Activated CD4-positive, alpha-beta T cell treated with anti-CD3 and anti-CD28 coated beads for 4 hours (primary cell): ENCODE measurements at places on chromosomes 1 and 21.

DNA sequence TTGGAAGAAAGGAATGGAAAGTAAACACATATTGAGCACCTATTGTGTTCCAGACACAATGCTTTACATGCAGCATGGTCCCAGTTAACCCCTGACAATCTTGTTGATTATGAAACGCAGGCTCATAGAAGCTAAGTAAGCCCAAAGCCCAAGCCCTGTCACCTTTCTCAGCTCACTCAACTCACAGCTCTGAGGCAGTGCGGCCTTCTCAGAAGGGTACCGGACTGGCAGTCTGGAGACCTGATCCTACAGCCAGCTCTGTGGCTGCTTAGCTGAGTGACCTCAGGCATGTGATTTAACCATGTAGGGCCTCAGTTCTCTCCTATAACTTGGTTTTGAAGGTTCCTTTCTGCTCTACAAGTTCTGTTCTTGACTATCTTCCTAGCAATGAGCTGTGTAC lies 464 bp upstream of the RNASEL start:
- no peak for DNase-seq

- DNase-seq: no peak
Observed at GRCh38 chr21:43687566-43688399, 28.4 kb downstream of the RRP1B start.

GRCh38 chr1:2134621-2135307 lies 59.8 kb downstream of the FAAP20 start:
- DNase-seq: no peak

DNA sequence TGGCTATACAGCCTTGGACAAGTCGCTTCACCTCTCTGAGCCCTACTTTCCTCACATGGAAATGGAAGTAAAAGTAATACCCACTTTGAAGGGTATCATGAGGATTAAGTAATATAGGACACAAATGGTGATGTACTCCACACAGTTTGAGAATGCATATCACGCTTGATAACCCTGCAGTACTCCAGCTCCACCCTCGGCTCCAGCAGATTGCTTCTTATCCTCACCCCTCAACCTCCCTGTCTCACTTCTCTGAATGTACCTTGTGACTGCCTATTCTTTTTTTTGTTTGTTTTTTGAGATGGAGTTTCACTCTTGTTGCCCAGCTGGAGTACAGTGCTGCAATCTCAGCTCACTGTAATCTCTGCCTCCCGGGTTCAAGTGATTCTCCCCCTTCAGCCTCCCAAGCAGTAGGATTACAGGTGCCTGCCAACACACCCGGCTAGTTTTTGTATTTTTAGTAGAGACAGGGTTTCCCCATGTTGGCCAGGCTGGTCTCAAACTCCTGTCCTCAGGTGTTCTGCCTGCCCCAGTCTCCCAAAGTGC lies 55.5 kb downstream of the LDLRAD2 start:
- no peak for DNase-seq

DNA sequence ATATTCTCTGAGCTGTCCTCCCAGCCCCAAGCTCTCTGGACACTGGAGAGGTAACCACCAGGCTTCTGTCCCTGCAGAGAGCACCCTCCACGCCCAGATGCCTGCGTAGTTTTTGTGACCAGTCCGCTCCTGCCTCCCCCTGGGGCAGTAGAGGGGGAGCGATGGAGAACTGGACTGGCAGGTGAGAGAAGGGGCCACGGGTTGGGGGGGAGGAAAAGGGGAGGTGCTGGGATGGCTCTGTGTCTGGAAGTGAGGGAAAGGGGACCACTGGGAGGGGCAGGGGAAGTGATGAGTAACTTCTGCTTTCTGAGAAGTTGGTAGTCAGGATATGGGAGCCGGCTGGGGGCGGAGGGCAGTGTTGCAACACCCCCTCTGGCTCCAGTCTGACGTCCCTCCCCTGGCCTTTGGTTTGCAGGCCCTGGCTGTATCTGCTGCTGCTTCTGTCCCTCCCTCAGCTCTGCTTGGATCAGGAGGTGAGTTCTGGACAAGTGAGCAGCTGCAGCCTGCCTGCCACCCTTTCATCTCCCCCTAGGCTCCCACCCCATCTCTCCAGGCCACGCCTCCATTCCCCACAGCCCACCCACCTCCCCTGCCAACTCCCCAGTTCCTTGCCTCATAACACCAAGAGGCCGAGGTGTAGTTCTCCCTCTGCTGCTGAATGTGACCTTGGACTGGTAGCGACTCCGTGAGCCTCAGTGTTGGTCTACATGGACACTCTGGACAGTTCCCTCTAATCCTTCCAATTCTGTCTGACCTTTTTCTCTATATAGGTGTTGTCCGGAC lies 3.1 kb downstream of the ADAMTSL4 start:
- no peak for DNase-seq

- no peak for DNase-seq
Observed at GRCh38 chr21:26954662-26955121, 12.2 kb downstream of the ADAMTS5 start.

GRCh38 chr1:15137809-15138208 lies 15.7 kb upstream of the TMEM51 start:
- no peak for DNase-seq

DNA sequence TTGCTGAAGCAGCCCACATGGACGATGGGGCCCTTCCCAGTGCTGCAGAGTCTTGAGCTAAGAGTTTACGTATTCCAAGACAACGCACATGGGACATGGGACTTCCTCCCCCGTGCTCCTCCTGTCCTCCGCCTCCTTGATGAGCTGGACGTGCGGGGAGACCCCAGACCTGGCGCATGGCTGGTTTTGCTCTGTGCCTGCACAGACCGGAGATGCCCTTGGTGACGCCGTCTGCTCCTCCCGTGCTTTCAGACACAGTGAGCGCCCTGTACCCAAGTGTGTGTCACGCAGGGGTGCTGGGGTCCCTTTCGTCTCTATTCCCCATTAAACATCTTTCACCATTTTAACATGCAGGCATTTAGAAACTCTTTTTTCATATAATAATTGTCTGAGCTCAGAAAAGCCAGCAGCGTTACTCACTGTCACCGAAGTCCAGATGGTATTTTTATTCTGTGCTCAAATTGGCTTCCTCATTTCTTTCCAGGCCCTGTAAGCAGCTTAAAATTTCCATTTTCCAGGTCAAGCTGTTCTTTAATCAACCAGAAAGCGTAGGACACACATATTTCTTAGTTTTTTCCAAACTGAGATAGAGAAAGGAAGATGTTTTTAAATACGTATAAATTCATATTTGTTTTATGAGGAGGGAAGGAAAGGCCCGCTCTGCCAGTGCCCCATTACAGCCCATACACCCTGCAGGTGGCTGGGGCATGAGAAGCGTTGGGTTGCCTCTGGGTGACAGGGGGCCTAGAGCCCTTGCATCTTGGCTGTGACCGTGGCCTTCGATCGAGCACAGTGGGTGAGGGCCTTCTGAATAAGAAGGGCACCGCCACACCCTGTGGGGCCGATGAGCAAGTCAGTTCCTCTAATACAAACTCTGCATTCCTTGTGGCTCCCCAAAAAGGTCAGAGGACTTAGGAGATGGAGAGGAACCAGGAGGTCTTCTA lies 17.9 kb upstream of the ZBTB21 start:
- DNase-seq: no peak

- DNase-seq: no peak
Observed at GRCh38 chr1:13554798-13555197, 28.8 kb upstream of the PDPN start.

GRCh38 chr1:238639861-238640260 lies 746.5 kb upstream of the CHRM3 start:
- DNase-seq: no peak

DNA sequence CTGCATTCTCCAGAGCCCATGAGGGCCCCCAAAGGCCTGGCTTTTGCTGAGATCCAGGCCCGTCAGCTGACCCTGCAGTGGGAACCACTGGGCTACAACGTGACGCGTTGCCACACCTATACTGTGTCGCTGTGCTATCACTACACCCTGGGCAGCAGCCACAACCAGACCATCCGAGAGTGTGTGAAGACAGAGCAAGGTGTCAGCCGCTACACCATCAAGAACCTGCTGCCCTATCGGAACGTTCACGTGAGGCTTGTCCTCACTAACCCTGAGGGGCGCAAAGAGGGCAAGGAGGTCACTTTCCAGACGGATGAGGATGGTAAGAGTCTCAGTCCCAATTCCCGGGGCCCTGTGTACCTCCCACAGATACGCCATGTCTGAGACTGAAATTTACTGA lies 39.1 kb downstream of the PTPRU start:
- DNase-seq: no peak

DNA sequence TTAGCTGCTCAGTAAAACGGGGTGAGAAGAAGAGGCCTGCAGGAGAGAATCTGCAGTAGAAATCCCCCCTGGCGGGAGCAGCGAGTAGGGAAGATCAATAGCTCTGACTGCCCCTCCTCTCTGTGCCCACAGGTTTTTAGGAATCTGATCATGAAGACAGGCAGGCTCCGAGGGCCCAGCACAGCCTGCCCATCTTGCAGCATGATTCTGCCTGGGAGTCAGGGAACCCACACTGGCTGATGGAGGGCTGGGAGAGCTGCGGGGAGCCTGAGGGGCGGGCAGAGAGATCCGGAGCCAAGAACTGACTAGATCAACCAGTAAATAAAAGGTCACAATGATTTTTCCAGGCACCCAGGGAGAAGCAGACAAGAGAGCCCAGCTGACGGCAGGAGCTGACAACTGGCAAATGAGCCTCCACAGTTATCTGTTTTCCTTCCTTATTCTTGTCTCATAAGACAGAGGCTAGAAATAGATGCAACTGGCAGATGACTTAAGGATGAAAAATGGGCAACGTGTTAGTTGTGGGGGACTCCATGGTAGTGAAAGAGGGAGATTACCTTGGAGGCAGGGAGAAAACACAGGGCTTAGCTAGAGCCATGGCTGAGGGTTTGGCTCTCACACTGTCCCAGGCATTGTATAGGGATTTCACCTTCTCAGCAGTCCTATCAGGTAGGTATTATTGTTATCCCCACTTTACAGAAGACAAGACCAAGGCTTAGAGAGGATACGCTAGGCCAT lies 116.2 kb downstream of the PLXNA2 start:
- DNase-seq: no peak

DNA sequence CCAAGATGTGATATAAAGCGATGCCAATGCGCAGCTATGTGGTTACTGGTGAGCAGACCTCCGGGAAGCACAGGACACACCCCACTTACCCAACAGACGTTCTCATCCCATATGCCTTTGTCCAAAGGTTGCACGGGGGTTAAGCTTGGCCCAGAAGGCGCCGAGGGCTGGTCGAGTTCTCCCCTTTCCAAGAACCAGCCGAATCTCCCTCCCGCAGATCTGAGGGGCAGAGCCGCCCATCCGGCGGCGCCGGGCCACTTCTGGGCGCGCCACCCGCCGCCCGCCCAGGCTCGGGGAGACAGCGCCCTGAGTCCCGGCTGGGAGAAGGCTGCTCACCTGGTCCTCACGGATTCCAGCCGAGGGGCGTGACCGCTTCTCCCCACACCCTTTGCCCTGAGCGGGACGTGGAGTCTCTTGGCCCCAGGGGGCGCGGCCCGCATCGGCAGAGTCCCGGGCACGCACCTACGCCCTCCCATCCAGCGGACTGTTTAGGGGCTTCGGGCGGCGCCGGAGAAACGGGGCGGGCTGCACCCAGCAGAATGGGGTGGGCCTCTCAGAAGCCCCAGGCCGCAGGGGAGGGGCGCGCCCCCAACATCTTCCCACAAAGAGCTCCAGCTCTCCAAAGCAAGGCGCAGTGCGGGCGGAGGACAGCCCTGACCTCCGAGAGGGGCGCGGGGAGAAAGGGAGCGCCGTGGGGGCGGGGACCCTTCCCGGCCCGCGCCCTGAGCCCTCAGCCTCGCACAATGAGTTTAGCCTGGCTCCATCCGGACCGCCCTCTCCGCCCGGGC lies 615 bp downstream of the GPR161 start:
- DNase-seq: peak; percentile 7

- DNase-seq: no peak
Observed at GRCh38 chr21:43911015-43911934, 46.3 kb downstream of the AGPAT3 start.

- DNase-seq: no peak
Observed at GRCh38 chr1:55352080-55352810, 137.1 kb upstream of the USP24 start.

- DNase-seq: no peak
Observed at GRCh38 chr1:20742671-20743070, 10.2 kb upstream of the SH2D5 start.

- DNase-seq: no peak
Observed at GRCh38 chr1:116983112-116983511, 18.4 kb upstream of the CD101 start.

- no peak for DNase-seq
Observed at GRCh38 chr1:79497193-79497773, 490.8 kb upstream of the ADGRL4 start.

DNA sequence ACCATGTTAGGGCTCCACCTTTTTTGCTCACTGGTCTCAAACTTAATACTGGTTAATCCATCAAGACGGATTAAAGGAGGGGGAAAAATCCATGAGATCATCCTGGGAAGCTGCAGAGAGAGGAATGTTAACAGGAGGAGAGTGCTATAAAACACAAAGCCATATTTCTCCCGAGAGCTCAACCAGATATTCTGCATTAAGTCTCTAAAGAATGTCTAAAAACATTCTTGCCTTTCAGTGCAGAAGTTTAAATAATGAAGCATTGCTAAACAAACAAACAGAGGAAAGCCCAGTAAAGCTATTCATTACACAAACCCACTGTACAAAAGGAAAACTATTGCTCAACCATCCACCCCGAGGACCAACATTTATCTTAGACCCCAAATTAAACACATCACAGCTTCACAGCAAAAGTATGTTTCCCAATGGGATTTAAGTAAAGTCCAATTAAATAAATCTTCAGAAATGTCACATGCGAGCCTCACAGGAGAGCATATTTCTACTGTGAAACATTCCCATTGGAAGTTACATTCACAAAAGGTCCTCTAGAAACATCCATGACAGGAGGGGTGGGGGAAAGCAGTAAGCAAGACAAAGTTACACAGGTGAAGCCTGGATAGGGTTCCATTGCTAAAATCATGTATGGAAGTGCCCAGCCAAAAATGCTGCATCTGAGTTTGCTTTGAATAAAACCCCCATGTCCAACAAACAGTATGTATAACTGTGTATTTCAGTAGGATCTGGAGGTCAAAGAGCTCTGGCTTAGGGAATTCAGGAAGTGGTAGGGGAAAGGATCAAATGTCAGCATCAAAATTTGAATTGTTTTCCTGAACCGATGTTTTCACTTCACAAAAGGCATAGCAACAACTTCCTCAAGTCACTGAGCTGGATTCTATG lies 23.3 kb downstream of the DUSP10 start:
- DNase-seq: no peak

DNA sequence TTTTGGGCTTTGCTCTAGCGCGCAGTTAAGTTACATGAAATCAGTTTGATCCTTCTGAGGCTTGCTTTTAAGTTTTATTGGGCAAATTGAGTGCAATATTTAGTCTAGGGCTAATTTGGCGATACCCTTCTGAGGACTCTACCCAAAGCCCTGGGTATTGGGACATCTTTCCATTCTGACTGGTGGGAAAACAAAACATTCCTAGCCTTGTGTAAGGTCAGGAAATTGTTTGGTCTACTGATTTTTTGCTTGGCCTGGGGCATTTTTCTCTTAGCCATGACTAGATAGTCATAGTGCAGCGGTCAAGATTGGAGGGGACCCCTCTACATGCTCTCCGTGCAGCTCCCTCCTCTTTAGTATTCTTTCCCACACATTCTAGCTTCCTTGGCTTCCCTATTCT lies 189.6 kb upstream of the PTGFR start:
- no peak for DNase-seq

- no peak for DNase-seq
Observed at GRCh38 chr1:219771080-219771479, 157.3 kb downstream of the SLC30A10 start.
